ENCODE measurements at places on chromosomes 1 and 21.

GRCh38 chr1:224615861-224616755, at the start of gene CNIH3:
TSS of gene CNIH3 (plus strand) at chr1:224616317. CDS start at chr1:224617175, 858 bp downstream.
- DNase-seq = no peak

DNA sequence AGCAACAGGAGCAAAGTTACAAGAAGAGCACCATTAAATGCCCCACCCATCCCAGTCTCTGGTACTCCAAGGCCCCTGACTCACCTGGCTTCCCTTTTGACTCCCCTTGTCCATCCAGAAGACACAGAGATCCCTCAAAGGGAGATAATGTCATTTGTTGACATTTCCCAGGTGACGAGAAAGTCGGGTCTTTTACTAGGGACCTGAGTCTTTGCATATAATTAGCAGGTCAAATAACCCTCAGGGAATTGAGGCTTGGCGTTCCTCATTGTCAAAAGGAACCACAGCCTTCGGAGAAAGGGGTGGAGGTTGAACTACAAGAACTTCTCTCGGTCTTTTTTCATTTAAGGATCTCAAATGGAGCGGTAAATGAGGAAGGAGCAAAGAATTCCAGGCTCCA, 133.2 kb downstream of the PROX1 start:
- DNase-seq = no peak

DNA sequence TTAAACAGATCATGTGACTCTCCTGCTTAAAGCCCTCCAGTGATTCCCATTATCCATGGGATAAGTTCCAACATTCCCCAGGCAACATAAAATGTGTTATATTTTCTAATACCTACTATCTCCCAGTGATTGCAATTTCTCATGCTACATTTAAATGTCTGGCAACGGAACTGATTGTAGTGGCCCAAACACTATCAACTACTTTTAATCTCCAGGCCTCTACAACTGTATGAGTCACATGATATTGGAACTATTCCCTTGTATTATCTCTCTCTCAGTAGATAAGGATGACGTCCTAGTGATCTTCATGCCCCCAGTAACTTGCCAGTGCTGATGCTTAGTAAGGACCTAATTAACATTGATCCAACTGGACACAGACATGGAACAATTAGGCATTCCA, 49.9 kb downstream of the ERICH3 start:
- no peak for DNase-seq

- DNase-seq = no peak
These were observed 23.0 kb downstream of the GIPC2 start for GRCh38 chr1:78068681-78069283.

DNA sequence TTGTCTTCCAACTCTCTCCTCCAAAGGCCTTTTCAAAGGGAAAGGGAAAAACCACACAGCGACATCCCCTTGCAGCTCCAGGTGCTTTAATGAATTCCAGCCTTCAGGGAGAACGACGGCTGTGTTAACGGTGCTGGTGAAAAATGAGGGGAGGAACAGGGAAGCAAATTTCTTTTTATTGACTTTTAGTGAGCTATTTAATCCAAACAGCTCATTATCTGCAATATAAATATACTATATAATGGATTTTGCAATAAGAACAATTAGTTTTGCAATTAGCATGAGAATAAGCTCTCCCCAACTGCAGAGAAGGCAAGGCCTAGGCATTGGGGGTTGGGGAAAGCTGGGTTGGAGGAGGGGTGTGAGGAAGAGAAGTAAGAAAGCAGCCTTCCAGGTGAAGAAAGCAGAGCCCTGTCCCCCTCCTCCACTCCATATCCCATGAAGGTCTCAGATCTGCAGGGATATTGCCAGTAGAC, 159.0 kb upstream of the ZC3H12A start:
- DNase-seq = no peak

GRCh38 chr1:198575798-198576641, 35.5 kb upstream of the ATP6V1G3 start:
- DNase-seq = no peak

GRCh38 chr21:45264146-45264911, 23.4 kb downstream of the POFUT2 start:
- no peak for DNase-seq

GRCh38 chr1:184036517-184036949, 995 bp downstream of the COLGALT2 start:
- no peak for DNase-seq

DNA sequence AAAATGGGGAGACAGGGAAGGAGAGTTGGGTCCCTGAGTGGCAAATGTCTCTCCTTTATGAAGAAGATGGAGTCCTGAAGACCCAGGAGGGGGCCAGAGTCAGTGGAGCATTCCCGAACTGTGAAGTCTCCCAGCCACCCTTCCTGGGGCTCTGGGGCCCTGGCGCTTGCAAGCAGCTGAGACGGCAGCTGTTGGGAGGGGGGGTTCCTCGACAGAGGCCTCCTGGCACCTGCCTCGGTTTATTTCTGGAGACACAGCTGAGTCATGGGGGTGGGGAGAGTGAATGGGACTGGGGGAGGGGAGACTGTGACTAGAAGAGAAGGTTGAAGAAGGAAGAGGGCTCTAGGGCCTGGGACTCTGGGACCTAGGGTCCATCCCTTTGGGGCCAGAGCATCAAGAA, 14.0 kb downstream of the NES start:
- no peak for DNase-seq

DNA sequence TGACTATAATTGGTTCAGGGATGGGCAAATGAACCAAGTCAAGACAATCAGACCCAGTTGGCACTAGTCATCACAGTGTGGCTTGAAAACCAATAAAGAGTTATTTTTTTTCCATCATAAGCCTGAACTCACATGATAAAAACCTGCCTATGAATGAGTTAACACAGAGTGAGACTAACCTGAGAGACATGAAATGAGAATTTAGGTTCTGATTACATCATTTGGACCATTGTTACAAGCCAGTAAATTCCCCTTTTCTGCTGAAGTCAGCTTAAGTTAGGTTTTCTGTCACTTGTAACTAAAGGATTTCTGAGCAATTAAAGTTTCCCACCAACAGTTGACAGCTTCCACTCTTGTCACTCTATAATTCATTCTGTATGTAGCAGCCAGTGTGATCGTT, 9.6 kb upstream of the RSBN1 start:
- no peak for DNase-seq

DNA sequence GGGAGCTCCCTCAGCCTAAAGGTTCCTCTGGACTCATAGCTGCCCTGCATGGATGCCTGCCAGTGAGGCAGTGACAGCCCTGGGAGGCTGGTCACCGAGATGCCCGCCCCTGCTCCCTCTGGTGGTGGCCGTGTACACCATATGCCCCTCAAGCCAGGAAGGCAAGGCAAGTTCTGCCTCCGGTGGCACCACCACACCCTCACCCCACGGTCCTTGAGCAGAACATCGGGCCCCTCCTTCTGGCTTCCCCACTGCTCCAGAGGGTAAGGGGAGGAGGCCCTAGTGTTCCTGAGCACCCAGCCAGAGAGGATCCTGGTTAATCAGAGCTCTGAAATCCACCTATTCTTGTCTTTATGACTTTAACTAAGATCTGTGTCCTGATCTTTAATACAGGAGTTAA, 1.5 kb upstream of the S100A14 start:
- no peak for DNase-seq

DNA sequence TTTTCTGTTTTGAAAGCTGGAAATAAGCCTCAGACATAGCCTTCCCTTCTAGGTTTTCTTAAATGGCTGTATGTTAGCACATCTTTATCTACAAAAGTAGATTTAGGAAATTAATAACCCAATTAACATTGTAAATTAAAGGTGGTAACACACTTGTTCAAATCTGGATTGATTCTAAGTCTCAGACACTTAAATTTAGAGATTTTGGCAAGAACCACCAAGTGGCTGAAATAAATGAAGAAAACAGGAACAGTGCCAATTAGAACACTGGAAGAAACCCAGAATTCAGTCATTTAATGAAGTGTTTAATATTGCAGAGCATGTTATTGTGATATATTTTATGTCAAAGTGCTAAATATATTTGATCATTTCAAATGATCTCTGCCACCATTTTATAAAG, 628.2 kb downstream of the USP25 start:
- DNase-seq = no peak

DNA sequence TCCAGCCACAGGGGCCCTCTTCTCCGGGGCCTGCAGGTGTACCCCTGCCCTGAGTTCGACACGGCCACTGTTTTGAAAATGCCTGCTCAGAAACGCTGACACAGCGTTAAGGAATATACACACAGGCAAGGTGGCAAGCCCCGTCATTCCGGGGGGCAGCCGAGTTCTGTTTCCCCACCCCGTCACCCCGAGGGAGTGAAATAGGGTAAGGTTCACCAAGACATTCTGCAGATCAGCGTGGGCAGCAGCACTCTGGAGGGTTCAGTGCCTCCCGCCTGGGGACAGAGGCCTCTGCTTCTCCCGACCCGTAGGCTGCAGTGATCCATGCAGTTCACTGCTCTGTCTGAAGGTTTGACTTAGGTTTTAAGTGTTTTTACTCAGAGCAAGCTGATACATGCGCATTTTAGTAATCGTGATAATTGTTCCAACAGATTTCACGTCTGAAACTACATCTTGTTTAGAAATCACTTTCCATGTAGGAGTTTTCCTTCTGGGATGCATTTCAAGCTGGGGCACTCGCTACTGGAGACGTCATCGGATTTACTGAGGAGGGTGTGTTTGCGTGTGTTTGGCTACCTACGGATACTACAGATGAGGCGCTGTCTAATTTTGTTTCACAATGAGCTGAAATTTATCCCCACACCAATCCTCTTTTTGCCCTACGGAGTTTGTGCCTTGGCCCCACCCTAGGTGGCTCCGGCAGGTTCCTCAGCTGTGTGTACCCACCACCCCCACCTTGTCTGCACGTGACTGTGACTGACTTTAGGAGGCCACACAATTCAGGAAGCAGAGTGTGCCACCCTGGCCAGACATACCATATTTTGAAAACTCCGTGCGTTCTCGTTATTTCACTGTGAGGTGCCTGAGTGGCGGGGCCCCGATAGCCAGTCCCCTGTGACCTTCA, 63.5 kb downstream of the AGPAT3 start:
- DNase-seq = no peak

- no peak for DNase-seq
These were observed 204.3 kb downstream of the KCNJ6 start for GRCh38 chr21:37711836-37712568.

DNA sequence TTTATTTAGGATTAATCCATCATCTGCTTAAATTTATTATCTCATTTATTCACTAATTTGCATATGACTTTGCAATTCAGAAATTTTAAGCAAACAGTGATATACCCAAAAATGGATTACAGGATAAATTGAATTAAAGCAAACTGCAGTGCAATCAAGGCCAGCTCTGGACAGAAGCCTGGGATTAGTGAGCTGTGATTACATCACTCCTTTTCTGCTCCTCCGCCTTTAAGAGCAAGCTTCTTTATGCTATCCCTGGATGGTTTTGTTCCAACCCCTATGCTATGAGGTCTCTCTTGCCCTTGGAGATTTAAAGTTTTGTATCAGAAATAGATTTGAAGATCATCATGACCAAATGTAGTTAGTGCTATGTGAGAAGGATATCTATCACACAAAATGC, 32.6 kb downstream of the GPR52 start:
- no peak for DNase-seq

DNA sequence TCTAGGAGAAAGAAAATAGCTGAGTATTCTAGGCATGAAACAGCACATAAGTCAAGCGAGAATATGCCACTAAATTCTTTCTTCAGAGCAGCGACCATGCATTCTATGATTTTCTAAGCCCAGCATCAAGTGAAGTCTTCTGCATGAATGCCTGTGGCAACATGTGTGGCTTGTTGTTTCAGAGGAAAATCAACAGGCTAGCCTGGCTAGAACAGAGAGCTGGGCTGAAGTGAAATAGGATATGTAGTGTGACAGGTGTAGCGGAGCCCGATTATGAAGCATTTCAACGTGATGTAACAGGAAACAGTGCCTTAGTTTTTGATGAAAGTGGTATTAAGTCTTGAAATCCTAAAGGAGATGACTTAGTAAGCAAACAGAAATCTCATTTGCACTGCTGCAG, 7.0 kb downstream of the CSDE1 start:
- no peak for DNase-seq

- DNase-seq = no peak
These were observed 26.4 kb upstream of the FMO1 start for GRCh38 chr1:171221665-171222591.

DNA sequence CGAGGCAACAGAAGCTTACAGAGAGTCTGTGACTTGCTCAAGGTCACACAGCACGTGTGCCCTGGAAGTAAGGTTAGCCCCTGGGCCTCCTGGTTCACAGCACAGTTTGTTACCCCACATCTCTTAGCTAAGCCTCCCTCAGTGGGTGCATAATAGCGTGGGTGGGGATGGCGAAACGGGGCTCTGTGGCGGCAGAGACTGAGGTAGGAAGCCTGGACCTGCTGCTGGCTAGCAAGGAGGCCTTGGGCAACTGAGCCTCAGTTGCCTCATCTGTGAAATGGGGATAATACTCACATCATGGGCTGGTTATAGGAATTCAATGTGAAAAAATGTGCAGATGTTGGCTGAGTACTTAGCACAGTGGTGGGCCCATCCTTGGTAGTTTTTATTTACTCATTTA, 596 bp downstream of the PADI4 start:
- DNase-seq = no peak

DNA sequence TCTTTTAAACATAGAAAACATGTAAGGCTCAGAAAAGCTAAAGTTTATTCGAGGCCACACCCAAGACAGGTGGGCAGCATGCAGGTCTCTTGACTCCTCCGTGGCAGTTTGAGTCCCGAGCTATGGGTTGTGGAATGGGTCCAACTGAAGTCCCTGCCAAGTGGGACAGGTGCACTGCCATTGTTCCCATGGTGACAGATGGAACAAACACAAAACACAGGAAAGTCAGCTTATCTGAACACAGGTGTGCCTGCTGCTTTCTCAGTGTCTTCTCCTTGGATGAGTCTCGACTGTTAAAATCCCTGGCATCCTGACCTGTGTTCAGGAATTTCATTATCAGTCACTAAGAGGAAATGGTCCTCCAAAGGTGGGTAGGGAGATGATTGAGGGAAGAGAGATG, 99.0 kb upstream of the RAB4A start:
- no peak for DNase-seq

DNA sequence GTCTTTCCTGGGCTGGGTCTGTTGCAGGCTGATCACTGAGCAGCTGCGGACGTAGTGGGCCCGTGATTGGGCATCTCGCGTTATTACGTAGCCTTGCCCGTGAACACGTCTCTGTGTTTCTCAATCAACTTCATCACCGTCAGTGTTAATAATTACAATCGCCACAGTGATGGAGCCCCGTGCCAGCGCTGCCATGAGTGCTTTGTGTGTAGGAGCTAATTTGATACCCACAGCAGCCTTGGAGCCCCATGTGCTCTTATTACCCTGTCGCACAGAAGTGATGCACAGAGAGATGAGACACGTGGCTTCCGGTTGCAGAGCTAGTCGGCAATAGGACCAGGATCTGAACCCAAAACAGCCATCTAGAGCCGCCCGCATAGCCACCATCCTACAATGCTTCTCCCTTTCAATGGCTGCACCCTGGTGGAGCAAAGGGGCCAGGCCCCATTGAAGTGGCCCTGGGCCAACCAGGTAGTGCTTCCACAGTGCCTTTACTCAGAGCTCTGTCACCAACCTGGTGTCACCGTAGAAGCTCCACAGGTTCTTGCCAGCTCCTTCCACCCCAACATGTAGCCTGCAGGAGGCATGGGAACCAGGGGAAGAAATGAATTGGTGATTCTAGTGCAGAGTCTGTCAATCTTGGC, 398.5 kb upstream of the VAMP3 start:
- no peak for DNase-seq

Data from esophagus squamous epithelium (tissue), 5 donors.